HuH-7 (cell line): ENCODE measurements at places on chromosomes 3 and 15.
A peak's percentile ranks its signal among the peaks of the same experiment; 100 is the strongest.

DNA sequence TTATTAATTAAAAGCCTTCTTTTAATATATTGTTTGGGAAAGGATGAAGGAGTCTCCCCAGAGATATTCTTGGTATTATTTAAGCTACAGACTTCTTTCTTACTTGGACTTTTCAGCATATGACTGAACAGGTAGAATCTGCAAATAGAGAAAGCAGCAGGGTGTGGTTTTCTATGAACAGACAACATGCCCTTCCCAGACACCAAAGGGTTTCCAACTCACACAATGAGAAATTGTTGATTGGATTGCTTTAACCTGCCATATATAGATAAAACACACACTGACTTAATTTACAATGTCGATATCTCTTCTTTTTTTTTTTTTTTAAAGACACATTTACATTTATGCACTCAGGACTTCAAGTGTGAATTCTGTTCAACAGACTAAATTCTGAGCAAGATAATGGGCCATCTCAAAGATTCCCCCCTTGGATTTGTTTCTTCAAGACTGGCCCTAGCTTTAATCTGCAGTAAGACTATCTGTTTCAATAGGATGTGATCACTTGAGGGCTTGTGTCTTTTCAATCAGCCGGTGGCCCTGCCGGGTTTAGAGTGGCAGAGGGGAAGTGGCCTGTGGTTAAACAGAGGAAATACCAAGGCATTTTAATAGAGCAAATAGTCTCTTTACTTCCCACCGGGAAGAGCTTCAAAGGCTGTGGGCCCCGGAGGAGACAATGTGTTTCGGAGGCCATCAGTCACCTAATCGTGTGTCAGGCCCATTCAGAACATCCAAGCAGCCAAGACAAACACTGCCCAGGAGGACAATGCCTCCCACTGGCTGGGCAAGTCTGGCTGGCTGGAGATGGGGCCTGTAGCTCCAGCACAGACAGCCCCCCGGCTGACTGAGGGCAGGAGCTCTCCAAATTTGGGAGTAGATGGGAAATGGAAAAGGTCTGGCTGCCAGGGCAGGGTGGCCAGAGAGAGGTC lies 6.1 kb downstream of the IL17RD start:
- no peak for DNase-seq

- no peak for DNase-seq
Measured at GRCh38 chr15:39188930-39189329, 391.9 kb upstream of the THBS1 start.

DNA sequence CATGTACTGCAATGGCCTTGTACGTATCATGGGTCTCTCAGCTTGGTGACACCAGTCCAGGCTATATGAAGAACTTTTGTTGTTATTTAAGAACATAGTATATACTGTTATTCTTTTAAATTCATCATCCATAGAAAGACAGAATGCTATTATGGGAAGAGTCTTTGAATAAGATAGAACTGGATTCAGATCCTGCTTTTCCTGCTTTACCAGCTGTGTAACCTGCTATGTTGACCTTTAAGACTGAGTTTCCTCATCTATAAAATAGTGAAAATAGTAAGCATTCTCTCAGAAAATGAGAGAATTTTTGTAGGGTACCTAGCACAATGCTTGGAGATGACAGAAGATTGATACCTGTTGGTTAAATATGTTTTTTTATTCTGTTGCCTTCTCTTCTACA lies 204.1 kb upstream of the TBL1XR1 start:
- DNase-seq: no peak

GRCh38 chr3:12946649-12947316 lies 105.4 kb upstream of the RPL32 start:
- DNase-seq: no peak

DNA sequence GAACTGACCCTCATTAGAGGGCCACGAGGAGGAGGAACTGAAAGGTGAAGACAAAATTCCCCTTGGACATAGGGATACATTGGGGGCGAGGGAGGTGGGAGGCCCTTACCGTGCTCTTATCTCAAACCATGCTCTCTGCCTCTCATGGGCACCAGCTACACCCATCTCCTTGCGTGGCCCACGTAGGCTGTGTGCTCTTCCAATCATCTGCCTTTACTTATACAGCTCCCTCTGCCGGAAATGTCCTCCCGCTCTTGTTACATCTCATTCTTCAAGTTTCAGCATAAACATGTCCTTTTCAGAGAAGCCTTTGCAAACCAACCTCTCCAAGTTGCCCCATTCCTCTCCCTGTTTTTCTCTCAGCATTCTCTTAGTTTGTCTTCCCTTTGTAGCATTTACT lies 307.8 kb upstream of the PROK2 start:
- no peak for DNase-seq

- DNase-seq: no peak
Measured at GRCh38 chr3:161567577-161568361, 71.2 kb downstream of the OTOL1 start.

GRCh38 chr3:12427551-12427950 lies 56.7 kb upstream of the TSEN2 start:
- no peak for DNase-seq

- no peak for DNase-seq
Measured at GRCh38 chr15:65653341-65653740, 31.6 kb downstream of the SLC24A1 start.

GRCh38 chr15:22903427-22903826 lies 65.0 kb downstream of the NIPA2 start:
- DNase-seq: no peak

- DNase-seq: no peak
Measured at GRCh38 chr3:156837115-156837514, 11.0 kb downstream of the LEKR1 start.

GRCh38 chr3:156997351-156997750 lies 162.6 kb downstream of the CCNL1 start:
- no peak for DNase-seq

GRCh38 chr3:179884136-179884535 lies 152.6 kb downstream of the PEX5L start:
- no peak for DNase-seq

- no peak for DNase-seq
Measured at GRCh38 chr3:32448686-32449474, 53.8 kb downstream of the CMTM6 start.

GRCh38 chr3:46693892-46694226 lies 380 bp upstream of the ALS2CL start:
- DNase-seq: no peak

DNA sequence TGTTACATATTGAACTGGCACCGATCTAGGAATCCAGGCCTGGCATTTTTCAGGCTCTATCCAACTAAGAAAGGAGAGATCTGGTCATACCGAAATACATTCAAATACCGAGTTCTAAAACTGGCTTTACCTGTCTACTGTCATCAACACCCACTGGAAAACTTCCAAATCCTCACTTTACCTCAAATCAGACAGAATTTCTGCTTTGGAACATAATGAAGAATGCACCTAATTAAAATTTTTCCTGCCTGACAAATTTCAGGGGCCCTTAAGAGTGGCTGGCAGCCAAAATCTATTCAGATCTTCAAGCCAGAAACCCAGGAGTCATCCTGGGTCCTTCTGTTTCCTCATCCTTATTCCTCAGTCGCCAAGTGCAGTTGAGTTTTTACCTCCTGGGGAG lies 198.6 kb upstream of the FEZF2 start:
- no peak for DNase-seq

DNA sequence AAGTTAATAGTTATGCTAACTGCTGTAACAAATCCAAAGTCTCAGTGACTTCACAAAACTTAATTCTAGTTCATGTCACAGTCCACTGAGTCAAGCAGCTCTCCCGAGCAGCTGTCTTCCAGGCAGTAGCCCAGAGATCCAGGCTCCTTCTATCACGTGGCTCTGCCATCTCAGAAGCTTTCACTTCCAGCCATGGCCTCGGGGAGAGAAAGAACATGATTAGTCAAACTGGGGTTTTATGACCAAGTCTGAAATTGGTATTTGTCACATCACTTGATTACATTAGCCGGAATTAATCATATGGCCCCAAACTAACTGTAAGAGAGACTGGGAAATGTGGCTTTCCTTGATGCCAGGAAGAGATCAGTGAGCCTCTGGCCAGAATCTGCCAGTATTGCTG lies 70.2 kb upstream of the DGKG start:
- no peak for DNase-seq

DNA sequence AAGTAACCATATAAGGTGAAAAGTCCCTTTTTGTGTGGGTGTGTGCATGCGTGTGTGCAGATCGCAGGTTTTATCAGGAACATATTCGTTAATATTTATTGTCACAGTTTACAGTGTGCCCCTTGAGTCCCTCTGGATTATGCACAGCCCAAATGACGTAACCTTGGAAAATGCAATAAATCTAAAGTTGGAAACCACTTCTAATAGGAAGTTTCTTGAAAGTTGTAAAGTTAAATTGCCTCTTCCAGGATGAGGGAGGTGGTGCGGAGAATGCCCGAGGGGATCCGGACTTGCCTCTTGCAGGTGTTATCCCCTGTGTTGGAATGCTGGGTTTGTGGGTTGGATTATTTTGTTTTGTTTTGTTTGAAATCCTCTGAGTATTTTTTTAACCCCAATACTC lies 143.3 kb downstream of the CMSS1 start:
- DNase-seq: no peak

- no peak for DNase-seq
Measured at GRCh38 chr15:39961051-39961450, 27.1 kb downstream of the EIF2AK4 start.

DNA sequence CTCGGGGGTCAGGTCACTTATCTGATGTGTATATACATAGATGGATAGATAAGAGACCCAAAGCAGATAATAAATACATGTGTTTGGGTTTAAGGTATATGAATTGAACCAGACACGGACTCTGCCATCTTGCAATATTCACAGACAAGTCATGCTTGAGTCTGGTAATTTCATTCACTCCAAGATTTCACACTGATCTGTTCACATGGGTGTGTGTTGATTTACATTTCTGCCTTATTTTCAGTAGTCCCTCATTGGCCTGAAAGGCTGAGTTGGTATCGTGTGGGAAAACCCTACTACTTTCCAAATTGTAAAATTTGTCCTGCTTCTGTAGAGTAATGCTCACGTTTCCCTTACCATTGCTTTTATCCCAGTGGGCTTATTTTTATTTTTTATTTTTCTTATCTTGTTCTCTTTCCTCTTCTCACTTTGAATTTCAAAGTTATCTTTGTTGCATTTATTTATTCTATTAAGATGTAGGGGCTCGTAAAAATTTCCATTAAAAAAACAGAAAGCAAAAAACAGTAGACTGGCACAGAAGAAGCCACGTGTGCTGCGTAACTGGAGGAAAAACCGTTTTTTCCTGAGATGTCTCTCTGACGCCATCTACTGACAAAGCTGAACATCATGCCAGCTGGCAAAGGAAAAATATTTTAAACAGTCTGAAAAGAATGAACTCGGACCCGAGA lies 10.8 kb upstream of the MFSD1 start:
- DNase-seq: no peak

GRCh38 chr3:16290007-16290826 lies 25.2 kb downstream of the OXNAD1 start:
- DNase-seq: no peak

DNA sequence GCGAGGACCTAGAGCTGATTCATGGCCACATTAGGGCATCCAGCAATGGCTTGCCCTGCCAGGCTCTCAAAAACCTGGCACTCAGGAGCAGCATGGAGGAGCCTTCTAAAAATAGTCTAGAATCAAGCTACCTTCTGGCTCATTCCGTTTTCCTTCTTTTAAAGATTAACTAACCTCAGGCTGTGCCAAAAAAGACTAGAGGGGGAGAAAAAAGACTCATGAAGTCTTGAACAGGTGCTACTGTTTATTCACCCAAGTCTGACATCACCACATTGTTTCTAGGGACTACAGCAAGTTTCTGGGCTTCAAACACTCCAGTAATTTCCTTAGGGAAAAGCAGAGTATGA lies 125.8 kb downstream of the TNIK start:
- DNase-seq: no peak

- DNase-seq: no peak
Measured at GRCh38 chr3:60440869-60441268, 810.4 kb downstream of the FHIT start.

DNA sequence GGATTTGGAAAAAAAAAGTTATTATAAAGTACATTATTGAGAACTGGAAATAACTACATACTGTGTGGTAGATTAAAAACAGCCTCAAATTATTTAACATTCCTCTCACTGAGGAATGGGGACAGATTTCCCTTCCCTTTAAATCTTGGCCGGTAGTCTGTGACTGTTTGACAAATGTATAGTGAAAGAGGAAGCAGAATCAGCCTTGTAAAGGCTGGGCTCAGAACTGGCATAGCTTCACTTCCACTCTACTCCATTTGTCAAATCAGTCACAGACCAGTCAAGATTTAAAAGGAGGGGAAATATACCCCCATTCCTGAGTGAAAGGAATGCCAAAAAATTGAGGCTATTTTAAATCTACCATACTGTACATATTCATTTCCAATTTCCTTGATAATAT lies 18.2 kb upstream of the B4GALT4 start:
- DNase-seq: no peak

GRCh38 chr3:47008851-47009224 lies 29.4 kb downstream of the NBEAL2 start:
- no peak for DNase-seq

- DNase-seq: no peak
Measured at GRCh38 chr3:103057003-103057402, 622.2 kb downstream of the ZPLD1 start.

DNA sequence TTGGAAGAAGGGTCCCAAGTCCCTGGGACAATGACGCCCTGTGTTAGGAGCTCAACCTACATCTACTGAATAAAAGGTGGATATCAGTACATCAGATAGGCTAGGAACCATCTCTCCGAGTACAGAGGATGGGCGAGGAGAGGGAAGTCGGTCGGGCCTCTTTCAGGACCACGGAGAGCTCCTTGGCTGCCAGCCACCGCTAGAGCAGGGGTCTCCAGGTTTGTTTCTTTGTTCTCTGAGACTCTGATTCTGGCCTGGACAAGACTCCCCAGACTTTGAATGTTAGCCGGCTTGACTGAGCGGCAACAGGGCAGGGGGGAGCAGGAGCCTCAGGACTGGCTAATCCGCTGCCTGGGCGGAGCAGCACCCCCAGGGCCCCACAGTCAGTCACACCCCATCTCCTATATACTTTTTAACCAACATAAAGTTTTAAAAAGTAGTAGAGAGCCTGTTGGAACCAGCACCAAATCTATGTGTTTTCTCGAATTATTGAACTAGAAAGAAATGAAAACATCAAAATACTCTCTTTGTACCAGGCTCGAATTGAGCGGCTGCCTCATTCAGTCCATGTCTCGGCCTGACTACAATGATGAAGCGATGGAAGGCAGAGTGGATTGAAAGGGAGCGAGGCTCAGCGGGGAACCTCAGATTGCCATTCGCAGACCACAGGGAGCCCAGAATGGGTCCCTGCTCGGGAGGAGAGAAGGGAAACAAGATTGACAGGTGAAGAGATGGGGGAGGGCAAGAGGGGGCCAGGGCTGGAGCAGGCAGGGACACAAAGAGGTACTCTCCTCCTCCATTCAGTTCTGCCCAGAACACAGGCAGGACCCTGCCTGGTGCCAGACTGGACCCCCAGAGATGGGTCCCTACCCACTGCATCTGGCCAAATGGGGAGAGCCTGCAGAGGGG lies 131.6 kb downstream of the TPRA1 start:
- peak; percentile 75 for DNase-seq

GRCh38 chr15:44286814-44287452 lies 1.6 kb upstream of the GOLM2 start:
- DNase-seq: no peak
